Fibroblast of mammary gland (primary cell): ENCODE measurements at places on chromosomes 3 and 15.

DNA sequence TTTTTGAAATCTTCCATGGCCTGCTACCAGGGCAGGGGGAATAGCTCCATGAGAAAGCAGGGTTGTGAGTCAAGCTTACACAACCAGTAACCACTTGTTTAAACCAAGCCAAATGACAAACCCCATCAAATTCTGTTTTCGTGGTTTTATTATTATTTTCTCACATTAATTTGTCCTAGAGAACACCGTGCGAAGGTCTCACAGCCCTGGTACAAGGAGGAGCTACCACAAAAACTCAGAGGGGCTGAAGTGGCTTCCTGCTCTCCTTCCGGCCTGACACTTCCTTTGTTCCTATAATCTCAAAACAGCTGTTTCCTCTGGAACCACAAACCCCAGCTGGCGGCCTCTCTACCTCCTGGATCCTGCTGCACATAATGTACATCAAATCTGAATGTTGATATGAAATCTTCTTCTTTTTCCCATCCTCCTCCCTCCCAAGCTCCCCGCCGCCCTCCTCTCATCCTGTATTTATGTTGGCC, 375.9 kb downstream of the MCTP2 start:
- DNase-seq = no peak

GRCh38 chr3:6301626-6302025, 559.3 kb upstream of the GRM7 start:
- no peak for DNase-seq

DNA sequence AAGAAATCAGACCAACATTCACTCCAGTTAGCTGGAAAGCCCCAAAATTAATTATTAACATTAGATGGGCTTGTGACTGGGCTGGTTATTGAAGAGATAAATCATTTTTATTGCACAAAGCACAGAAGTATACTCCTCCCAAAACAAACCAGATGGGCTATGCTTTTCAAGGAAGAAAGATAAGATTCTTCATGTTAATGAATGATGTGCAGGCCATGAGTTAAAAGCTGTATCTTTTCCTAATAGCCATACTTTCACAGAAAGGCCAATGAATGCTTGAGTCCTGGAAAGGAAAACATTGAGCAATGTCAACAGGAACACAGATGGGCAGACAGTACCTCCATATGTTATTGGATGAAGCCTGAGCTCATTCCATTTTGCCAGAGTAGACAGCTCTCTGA, 55.4 kb downstream of the OCA2 start:
- DNase-seq = no peak

DNA sequence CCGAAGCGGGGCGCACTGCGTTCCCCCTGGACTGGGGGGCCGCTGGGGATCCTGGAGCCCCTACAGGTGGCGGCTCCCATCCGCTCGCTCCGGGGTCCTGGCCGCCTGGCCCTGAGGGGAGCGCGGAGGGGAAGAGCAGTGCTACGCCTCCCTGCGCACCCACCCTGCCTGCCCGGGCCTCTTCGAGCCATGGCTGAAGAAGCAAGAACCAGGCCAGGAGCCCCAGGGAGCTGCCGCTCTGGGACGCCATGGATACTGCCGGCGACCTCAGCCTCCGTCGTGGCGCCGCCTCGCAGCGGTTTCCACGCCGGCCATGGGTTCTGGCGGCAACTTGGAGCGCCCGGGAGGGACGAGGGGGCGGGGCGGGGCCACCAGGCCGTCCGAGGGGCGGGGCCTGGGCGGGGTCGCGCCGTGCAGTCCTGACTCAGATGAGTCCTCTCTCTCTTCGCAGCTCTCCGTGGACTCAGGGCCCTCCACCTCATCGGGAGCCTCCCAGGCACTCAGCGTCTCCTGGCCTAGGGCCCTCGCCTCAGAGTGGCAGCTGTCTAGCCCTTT, 50.9 kb downstream of the MYL3 start:
- DNase-seq = peak; percentile 50

DNA sequence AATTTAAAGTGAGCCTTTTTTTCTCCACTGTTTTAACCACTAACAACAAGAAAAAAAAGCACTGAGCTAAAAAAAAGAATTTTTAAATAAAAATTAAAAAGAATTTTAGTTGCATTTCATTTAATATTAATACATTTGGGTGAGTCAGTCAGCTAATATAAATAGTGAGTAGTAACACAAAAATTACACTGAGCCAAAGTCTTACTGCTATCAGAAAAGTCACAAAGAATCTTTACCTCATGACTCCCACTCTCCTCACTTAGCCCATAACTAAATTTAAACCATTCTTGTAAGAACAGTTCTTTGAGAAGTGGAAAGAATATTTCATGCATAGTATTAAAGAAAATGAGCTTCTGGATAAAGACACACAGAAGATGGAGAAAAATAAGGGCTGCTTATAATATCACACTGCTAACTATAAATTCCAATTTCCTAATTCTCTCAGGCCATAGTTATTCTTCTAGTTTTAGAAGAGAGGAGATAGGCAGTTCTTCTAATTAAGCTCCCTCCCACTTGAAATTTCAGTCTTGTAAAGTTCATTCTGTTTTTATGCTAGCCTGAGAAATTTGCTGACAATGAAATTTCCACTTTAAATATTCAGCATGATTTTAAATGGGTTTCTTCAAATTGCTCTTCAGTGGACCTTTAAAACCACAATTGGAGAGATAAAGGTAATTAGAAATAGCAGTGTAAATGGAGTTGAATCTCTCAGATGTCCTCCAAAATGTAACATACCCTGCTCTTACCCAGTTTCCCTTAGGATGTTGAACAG, 17.6 kb downstream of the SHQ1 start:
- peak; percentile 32 for DNase-seq

- DNase-seq = no peak
Observed at GRCh38 chr3:126731044-126731443, 27.0 kb downstream of the CHCHD6 start.

GRCh38 chr3:23435318-23435717, 232.2 kb downstream of the UBE2E2 start:
- no peak for DNase-seq

DNA sequence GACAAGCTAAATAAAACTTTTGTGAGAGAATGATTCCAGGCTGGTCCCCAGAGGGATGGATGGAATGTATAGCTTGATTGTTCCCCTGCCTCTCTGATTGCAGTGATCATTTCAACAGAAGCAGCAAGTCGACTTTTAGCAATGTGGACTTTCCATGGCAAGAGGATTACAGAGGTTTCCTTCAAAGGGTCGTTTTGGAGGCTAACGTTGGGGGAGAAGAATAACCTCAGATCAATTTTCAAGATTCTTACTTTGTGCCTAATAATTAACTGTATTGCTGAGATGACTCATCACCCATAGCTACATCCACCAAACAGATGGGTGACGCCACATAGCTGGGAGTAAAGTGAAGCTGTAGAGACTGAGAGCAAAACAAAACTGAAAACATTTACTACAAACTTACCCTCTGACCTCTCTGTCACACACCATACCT, 79.9 kb downstream of the GTPBP8 start:
- peak; percentile 80 for DNase-seq

GRCh38 chr3:59069838-59070237, 20.0 kb upstream of the CFAP20DC start:
- no peak for DNase-seq

DNA sequence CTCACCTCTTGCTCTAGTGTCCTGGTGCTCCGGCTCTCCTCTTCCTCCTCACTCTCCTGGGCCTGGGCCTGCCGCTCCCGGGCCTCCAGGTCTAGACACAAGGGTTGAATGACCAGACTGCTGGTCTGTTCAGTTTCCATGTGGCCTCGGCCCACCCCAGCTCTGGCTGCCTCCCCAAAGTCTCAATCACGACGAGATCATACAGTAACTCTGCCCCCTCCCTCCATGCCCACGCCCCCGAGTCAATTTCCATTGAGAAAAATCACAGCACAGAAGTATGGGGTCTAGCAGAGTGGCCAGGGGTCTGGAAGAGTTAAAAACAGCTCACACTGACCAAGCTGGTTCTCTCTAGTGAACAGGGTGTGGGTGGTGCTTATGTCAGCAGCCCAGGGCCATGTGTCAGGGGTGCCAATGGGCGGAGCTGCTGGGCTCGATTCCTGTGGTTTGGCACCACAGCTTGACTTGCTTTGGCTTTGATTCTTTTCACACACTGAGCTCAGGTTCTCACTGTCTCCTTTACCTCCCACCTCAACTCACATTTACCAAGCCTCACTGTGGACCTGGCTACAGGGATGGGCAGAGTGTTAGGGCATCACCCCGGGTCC, 6.9 kb downstream of the C15orf62 start:
- DNase-seq = peak; percentile 71

GRCh38 chr3:98360681-98361080, 7.0 kb downstream of the OR5K4 start:
- no peak for DNase-seq

DNA sequence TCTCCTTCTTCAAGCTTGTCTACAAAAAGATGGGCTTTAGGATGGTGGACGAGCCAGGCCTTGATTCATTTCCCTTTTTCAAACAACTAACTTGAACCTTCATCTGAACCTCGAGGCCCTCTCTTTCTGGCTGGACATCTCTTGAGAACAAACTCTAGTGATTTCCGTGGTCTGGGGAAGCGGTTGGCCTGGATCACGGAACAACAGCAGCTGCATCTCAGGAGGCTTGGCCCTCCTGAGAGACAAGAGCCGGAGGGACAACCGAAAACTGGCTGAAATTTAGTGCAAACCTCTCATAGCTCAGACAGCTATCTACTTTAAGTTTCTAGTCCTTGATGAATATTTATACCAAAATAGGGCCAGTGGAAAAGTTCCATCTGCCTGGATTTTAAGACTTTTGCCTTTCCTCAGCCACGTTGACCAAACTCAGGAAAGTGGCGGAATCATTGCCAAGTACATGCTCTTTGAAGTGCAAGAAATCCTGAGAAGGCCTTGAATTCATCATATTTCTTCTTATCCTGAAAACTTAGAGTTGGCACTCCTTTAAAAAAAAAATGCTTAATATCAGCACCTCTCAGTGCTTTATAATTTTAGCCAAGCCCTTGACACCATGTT, 14.5 kb downstream of the LMCD1 start:
- DNase-seq = no peak

- DNase-seq = no peak
Observed at GRCh38 chr3:148202386-148202785, 495.3 kb upstream of the AGTR1 start.

DNA sequence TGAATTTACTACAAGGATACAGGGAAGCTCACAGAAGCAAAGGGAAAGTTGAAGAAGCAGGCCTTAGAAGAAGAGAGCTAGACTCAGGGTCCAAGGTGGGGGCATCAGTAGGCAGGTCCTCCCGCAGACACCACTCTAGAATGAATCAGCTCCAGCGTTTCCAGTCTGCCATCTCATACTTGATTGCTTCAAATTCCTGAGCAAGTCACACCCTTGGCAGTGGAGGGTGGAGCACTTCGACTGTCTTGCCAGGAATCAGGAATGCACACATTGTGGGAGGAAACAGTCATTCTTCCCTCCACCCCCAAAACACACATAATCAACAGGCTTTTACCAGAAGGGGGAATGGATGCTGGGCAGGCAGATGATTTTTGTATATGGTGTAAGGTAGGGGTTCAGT, 78.5 kb downstream of the CHCHD6 start:
- peak; percentile 96 for DNase-seq

DNA sequence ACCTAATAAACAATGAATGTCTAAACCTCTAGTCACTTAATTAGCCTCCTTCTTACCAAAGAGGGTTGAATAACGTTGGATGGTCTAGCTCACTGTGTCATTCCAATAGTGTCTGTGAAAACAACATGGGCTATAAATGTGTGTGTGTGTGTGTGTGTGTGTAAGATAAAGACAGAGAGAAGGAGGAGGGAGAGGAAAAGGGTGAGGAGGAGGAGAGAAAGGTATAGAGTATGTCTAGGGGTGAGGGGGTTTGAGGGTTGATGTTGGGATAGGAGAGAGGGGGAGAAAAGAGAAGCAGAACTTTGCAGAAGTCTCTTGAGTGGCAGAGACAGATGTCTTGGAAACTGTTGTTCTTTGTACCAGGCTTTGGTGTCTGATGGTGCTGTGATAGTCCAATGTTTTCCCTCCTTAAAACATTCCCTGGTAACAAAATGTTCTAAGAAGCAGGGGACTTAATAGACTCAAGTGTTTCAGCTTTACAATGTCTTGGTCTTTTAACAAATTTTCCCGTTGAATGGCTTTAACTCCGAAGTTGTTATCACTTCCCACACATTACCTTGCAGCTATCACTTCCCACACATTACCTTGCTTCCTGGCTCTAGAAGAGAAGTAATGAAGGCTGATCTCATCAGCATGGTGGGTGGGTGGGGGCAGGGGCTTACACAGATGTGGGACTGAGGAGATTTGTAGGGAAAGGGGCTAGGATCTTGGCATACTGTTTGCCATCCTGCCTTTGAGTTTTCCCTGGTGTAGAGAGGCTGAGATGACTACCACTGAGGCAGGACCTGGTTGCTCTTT, 57.8 kb upstream of the ETV5 start:
- DNase-seq = no peak

DNA sequence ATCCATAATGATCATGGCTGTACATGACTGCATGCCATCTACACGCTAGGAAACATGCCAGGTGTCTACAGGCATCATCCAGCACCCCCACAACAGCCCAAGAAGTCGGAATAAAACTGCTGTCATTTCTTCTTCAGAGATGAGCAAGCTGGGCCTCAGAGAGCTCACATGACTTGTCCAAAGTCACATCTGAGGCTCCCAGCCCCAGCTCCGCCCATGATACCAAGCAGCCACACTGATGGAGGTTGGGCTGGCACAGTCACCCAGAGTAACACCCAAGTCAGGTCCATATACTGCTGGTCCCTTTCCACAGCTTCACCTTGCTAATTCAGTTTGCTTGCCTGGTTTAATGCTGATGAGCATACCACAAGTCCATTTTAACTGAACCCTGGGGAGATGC, 116.6 kb downstream of the SEC22A start:
- DNase-seq = no peak

GRCh38 chr3:148954981-148955380, 36.4 kb upstream of the GYG1 start:
- DNase-seq = no peak

- DNase-seq = no peak
Observed at GRCh38 chr3:182142928-182143327, 431.2 kb downstream of the SOX2 start.

DNA sequence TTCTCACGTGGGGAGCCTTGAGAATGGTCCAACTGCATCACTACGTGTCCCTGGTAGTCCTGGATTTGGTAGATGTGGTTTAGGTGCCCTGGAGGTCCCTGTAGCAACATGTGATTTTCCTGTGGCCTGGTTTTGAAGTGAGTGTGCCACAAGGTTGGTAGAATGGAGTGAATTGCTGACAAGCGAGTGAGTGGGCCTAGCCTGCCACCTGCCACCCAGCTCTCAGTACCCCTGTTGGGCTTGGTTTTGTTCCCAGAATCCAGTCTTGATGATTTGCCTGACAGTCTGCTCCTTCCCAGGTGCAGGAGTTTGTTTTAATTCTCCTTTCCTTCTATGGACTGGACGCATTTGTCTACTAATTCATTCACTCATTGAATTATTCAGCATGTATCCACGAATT, 19.4 kb downstream of the RPLP1 start:
- no peak for DNase-seq
